ENCODE measurements at places on chromosomes 1 and 21.

- peak; percentile 73 for DNase-seq
These were observed 10.9 kb upstream of the COL18A1 start for GRCh38 chr21:45393833-45394638.

- no peak for DNase-seq
These were observed 12.4 kb upstream of the LRIF1 start for GRCh38 chr1:110976089-110976488.

DNA sequence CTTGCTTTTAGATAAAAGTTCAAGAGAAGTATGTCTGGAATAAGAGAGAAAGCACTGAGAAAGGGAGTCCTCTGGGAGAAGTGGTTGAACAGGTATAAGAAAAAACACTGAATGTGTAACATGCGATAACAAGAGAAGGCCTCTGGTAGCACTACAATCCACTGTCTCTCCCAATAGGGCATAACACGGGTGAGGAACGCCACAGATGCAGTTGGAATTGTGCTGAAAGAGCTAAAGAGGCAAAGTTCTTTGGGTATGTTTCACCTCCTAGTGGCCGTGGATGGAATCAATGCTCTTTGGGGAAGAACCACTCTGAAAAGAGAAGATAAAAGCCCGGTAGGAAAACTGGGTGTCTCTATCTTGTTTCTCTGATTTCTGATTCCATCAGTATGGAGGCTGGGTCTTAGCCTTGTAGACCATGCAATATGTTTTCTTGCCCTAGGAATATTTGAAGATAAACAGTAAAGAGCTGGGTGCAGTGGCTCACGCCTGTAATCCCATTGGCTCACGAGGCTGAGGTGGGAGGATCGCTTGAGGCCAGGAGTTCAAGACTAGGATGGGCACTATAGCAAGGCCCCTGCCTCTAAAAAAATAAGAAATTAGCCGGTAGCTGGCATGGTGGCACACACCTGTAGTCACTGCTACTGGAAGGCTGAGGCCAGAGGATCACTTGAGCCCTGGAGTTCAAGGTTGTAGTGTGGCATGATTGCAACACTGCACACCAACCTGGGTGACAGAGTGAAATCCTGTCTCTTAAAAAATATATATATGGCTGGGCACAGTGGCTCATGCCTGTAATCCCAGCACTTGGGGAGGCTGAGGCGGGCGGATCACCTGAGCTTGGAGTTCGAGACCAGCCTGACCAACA, 40.4 kb downstream of the DAP3 start:
- no peak for DNase-seq

DNA sequence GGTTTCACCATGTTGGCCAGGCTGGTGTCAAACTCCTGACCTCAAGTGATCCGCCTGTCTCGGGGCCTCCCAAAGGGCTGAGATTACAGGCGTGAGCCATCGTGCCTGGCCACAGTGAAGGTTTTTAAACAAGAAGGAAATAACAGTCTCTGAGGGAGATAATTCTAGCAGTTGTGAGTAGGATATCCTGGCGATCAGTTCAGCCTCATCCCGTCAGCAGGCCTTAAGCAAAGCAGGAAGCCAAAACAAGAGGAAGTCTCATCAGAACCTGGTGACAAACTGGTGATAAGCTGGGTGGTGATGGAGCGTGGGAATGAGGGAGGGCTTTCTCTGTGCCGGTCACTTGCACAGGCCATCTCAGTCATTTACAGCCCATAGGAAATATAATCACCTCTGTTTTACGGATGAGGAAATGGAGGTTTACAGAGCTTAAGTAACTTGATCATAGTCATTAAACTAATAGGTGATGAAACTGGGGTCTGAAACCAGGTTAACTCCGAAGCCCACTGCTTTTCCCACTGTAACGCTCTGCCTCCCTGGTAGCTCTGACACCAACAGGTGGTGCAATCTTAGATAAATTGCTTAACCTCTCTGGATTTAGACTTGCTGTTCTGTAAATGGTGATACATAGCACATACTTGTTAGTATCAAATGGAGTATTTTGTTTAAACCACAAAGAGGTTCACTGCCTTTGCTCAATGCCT, 40.8 kb upstream of the A3GALT2 start:
- no peak for DNase-seq

GRCh38 chr1:87208931-87209330, 119.7 kb upstream of the LMO4 start:
- DNase-seq: no peak

DNA sequence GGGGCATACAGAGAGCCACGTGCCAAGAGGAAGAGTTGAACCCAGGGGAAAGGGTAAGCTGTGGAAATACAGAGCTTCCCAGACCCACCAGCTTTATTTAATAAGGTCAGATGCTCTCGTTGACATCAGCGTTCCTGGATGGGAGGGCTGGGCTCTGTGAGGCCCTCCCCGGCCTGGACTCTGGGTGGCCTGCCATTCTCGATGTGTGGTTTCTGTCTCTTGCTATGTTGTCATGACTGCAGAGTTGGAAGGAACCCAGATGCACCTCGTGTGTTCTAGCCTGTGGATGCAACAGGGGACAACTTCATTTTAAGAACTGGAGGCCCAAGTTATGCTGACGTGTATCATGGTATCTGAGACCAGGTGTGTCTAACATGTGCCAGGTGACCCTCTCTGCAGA, 101.7 kb downstream of the PCBP3 start:
- peak; percentile 14 for DNase-seq

- no peak for DNase-seq
These were observed 1561.9 kb downstream of the MRPL39 start for GRCh38 chr21:24045373-24045772.

DNA sequence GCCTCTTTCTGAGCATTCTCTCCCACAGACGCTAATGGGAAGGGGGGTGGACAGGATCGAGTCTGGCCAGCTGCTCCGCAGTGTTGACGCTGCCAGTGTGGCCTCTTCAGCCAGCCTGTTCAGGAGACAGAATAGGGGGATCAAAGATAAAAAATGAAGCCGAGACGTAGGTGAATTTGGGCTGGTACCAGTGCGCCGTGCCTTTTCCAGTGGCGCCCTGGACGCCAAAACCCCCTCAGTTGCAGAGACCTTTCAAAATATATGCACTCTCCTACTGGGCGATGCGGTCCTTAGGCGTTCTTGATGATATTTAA, 1.1 kb downstream of the TTC3 start:
- no peak for DNase-seq

GRCh38 chr1:201568265-201568664, 29.3 kb downstream of the NAV1 start:
- DNase-seq: no peak

DNA sequence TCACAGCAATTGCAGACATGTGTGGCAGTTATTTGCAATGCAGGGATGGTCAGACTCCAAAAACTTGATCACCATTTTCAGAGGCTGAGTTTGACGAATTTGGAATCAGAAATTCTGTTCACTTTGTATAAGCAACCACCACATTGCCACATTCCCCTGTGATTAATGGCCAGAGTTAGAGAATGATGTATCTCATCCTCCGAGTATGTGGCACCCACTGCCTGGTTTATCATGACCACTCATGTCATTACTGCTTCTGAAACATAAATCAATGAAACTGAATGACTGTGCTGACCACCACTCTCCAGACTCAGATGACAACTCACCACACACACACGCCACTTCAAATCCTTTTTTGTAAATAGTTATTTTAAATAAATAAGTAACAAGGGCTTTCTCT, 66.6 kb upstream of the CACHD1 start:
- DNase-seq: no peak

GRCh38 chr1:70916034-70916427, 131.6 kb downstream of the PTGER3 start:
- no peak for DNase-seq

DNA sequence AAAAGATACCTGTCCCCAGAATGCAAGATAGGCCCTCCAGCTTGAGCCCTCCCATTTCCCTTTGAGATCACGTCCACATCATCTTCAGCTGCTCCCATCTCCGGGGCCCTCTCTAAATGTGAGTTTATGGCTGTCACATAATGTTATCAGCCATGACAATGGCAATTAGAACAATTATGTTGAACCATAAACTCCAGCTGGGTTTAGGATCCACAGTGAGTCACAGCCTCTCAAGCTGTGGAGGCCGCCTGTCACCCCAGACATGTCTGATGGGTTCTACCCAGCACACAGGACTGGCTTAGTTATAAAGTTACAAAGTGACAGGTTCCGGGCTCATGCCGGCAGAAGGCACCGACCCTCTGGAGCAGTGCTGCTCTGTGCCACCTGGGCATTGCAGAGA, 597.3 kb downstream of the PTPRU start:
- no peak for DNase-seq

DNA sequence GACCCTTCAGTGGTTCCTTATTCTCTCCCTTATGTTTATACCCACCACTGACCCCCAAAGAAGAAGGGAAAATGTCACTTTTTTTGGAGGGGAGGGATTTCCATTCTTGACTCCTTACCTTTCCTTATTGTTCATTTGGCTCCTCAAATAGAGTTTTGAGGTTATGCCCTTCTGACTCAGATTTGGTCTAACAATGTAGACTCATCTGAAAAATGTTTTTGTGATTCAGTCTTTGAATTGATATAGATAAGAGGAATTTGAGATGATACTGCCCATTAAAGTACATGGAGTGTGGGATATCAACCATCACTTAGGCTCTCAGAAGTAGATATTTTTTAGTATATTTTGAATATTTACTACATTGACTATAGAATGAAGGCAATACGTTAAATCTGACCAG, 16.1 kb downstream of the USP1 start:
- no peak for DNase-seq

DNA sequence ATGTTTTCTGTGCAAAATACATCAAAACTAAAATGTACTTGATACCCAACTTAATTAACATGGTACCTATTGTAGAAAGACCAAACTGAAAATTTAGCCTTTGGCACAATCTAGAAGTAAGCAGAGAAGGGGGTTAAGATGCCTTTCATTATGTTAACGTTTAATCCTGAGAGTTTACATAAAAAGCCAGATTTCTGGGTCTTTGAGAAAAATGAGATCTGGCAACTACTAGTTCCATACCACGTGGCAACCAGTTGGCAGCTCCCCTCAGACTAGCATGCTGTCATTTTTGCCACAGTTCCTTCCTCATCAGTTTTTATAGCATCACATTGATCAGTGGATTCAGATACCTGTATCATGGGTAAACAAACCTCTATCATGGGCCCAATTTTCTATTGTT, 1.5 kb downstream of the RO60 start:
- no peak for DNase-seq

DNA sequence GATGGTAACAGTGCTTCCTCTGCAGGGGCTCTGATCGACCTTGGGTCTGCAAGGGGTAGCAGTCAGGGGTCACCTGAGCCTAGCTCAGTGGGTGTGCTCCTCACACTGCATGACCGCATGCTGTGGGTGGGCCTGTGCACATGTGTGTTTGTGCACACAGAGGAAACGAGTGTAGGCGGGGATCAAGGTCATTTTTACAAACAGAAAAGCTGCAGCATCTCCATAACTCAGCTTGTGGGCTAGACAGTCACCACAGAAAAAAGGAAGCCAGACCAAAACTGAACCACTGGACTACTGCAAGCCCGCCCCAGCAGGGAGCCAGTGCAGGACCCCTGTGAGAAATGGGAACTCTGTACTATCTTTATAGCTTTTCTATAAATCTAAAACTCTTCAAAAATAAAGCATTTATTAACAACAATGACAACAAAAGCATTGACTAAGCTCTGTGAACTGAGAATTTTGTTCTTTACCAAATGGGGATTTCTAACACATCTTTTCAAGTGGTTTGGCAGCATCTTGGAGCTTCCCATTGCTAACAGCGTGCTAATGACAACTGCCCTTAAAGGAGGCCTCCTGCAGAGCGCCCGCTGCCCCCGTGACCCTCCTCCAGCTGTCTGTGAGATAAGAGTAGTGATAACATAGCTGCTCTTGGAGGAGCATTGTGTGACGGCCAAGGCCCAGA, 19.9 kb upstream of the NEK2 start:
- no peak for DNase-seq

DNA sequence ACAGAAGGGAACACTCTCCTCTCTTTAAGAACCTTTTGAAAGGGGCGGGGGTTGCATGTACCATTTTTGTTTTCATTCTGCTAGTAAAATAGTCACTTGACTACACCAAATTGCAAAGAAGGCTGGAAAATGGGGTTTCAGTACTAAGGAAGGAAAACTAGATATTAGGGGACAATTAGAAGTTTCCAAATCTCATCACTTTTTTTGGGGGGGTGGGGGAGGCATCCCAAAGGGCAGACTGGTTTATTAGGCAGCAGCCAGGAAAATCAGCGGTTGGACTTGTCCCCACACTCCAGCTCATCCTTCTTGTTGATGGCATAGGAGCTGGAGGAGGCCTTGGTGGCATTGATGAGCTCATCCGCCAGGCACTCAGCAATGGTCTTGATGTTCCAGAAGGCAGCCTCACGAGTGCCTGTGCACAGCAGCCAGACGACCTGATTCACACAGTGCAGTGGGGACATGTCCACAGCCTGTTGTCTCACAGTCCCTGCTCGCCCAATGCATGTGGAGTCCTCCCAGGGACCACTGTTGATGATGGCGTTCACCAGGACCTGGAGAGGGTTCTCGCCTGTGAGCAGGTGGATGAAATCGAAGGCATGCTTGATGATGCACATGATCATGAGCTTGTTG, 1.7 kb upstream of the TMEM50B start:
- no peak for DNase-seq

DNA sequence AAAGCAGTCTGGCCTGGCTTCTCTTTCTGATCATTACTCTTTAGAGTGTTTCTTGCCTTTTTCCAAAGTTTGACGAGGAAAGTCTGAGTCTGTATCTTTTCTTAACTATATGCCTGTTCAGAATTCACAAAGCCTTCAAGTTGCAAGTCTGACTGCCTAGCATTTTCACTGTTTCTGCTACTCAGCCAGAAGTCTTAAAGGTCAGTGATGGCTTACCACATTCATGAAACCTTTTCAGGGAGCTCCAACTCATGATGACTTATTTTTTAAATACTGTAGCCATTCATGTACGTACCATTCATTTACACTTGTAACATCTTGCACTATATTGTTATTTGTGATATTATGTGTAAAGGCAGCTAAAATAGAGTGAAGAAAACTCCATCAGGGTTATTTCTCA, 58.2 kb downstream of the TNFSF4 start:
- no peak for DNase-seq

- DNase-seq: no peak
These were observed 44.0 kb downstream of the NTNG1 start for GRCh38 chr1:107184888-107185287.
